ENCODE measurements at places on chromosomes 5 and 9.

GRCh38 chr5:106907979-106908378 lies 762.8 kb downstream of the EFNA5 start:
- DNase-seq, result no peak

- no peak for DNase-seq
Observed at GRCh38 chr5:76819851-76820525, 1.2 kb downstream of the F2RL1 start.

DNA sequence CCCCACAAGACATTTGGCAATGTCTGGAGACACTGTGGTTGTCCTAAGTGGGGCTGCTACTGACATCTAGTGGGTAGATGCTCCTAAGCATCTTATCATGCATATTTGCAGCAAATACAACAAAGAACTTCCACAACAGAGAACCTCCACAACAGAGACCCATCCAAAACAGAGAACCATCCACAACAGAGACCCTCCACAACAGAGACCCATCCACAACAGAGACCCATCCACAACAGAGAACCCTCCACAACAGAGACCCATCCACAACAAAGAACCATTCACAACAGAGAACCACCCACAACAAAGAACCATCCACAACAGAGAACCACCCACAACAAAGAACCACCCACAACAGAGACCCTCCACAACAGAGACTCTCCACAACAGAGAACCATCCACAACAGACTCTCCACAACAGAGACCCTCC lies 32.8 kb downstream of the ARPC5L start:
- DNase-seq, result peak; percentile 50

DNA sequence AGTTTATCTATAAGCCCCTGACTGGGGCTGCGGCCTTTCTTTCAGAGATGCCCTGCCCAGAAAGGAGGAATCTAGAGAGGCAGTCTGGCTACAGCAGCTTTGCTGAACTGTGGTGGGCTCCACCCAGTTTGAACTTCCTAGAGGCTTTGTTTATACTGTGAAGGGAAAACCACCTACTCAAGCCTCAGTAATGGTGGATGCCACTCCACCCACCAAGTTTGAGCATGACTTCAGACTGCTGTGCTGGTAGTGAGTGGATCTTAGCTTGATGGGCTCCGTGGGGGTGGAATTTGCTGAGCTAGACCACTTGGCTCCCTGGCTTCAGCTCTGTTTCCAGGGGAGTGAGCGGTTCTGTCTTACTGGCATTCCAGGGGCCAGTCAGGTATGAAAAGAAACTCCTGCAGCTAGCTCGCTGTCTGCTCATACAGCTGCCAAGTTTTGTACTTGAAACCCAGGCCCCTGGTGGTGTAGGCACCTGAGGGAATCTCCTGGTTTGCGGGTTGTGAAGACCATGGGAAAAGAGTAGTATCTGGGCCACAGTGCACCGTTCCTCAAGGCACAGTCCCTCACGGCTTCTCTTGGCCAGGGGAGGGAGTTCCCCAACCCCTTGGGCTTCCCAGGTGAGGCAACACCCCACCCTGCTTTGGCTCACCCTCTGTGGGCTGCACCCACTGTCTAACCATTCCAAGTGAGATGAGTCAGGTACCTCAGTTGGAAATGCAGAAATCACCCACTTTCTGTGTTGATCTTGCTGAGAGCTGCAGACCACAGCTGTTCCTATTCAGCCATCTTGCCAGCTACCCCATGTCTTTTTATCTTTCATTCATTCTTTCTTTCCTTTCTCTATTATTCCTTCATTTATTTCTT lies 211.8 kb upstream of the C9orf72 start:
- no peak for DNase-seq

GRCh38 chr9:78898234-78898633 lies 601.3 kb downstream of the PSAT1 start:
- no peak for DNase-seq

DNA sequence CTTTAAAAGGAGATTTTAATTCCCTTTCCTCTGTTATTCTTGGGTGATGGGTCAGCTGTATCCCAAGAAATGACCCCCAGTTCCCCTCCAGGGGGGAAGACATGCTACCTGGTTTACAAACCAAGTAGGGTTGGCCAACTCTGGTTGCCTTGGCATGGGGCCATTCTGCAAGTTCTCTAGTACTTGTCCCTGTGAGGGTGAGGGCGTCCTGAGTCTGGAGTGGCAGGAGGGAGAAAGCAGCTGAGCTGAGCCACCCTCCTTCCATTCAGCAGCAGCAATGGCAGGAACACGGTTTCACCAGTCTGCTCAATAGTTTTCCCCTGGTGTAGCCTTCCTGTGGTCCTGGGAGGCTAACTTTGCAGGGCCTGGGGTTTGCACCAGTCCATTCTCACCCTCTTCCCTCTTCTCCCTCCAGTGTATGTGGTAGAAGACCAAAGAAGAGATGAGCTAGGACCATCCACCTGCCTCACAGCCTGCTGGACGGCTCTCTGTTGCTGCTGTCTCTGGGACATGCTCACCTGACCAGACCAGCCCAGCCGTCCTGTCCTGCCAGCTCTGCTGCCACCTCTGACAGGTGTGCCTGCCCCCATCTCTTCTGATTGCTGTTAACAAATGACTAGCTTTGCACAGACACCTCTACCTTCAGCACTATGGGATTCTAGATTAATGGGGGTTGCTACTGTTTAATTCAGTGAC lies 59.9 kb downstream of the PFDN1 start:
- DNase-seq, result no peak

DNA sequence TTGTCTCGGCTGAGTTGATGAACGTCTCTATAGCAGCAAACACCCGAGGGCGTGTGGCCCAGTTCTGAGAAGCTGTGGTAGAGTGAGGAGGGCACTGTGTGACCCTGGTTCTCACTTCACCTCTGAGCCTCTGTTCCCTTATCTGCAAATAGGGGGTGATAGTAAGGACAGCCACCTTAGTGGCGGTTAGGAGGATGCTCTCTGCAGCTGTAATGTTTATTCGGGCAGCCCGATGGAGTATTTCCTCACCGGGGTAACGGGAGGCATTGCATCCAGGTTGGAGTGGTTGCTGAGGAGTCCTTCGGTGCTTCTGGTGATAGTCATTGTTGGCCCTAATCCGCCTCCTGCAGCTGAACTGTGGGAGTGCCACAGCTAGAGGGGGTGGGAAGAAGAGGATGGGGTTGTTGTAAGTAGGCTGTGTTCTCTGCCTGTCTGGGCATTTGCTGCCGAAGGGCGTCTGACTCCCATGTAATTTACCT lies 13.9 kb downstream of the PRRC2B start:
- DNase-seq, result peak; percentile 52

DNA sequence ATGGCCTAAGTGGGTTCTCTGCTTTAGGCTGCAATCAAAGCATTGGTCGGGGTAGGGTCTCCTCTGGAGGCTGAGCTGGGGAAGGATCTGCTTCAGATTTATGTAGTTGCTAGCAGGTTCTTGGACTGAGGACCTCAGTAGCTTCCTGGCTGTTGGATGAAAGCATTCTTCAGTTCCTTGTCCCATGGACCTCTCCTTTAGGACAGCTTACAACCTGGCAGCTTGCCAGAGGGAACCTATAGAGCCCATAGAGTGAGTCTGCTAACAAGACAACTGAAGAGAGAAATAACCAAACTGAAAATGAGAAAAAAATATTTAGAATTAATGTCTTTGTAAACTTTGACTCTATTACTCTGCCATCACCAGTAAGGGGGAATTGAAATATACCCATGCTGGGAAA lies 12.4 kb downstream of the MRPS30 start:
- no peak for DNase-seq

GRCh38 chr5:14452685-14453454 lies 128.7 kb upstream of the OTULINL start:
- DNase-seq, result peak; percentile 50

- DNase-seq, result peak; percentile 87
Observed at GRCh38 chr5:143229896-143230675, 173.4 kb downstream of the NR3C1 start.

DNA sequence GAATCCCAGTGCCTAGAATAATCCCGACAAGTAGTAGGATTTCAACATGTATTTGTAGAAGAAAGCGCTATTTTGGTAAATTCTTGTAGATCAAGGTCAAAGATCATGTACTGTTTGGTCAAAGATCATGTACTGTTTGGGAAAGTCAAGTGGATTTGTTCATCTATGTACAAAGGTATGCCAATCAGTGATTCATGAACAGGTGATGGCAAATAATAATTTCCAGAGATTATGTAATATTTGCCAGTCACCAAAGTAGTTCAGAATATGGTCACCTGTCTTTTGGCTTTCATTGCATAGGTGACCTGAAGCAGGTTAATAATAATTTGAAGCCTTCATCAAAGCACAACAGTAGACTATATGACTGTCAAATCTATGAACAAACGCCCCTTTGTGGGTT lies 398.2 kb downstream of the EFNA5 start:
- DNase-seq, result no peak

GRCh38 chr5:51556833-51557232 lies 173.6 kb downstream of the ISL1 start:
- no peak for DNase-seq

DNA sequence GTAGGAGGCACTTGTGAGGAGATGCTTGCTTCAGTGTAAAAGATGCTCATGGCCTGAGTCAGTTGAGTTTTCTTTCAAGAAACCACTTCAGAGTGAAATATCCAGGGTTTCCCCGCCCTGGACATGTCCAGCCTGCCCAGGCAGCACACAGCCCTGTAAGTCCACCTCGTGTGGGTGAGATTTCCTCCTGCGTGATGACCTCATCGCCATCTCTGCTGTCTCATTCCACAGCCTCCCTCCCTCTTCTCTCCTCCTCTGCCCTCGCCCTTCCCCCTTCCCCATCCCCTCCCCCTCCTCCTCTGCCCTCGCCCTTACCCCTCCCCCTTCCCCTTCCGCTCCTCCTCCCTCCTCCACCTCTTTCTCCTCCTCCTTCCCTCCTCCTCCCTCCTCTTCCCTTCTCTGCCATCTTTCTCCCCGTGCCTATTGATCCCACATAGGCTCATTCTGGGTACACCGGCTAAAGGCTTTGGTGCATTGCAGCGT lies 34.0 kb upstream of the NCS1 start:
- DNase-seq, result peak; percentile 94

GRCh38 chr5:1405121-1405520 lies 40.1 kb downstream of the SLC6A3 start:
- DNase-seq, result no peak

- no peak for DNase-seq
Observed at GRCh38 chr9:114467226-114467750, 38.0 kb downstream of the WHRN start.

DNA sequence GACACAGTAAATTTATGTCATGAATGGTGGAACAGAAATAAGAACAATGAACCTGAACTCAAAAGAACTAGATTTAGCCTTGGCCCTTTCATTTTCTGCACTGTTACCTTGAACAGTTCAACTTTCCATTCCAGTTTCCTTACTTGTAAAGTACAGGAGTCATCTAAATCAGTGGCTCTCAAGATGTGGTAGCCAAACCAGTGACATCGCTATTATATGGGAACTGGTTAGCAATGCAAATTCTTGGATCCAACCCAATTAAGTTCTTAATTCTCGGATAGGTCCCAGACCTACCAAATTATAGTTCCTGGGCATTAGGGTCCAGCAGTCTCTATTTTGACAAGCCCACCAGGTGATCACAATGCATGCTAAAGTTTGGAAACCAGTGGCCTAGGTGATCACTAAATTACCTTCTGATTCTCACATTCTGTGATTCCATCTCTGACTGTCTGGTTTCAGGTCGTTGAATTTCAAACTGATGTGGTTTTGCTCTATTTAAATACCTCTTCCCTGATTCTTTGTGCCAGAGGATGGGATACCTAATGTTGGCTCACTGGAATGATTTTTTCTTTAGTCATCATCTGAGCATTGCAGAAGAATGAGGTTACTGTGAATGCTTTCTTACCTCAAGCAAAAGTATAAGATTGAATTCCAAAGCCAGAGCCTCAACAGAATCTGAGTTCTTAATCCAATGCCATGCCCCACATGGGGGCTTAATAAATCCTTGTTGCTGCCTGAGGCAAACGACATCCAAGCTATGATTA lies 253.8 kb downstream of the ENC1 start:
- DNase-seq, result peak; percentile 69

- no peak for DNase-seq
Observed at GRCh38 chr5:136677217-136677616, 311.9 kb upstream of the TRPC7 start.

DNA sequence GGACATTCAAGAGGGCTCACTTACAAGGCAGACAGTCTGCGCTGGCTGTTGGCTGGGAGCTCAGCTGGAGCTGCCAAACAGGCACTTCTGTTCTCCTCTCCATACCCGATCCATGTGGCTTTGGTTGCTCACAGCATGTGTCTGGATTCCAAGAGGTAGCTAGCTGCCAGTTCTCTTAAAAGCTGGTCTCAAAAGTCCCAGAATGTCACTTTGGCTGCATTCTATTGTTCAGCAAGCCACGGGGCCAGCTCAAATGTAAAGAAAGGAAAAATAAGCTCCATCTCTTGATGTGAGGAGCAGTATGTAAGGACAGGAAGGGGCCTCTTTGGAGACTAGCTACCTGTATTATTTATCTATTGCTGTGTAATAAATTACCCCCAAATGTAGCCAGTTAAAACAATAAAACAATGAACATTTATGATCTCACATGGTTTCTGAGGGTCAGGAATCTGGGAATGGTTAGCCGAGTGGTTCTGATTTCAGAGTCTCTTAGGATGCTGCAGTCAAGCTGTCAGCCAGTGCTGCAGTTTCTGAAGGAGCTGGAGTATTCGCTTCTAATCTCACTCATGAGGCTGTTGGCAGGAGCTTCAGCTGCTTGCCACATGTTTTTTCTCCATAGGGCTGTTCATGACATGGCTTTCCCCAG lies 112.7 kb upstream of the CLINT1 start:
- DNase-seq, result peak; percentile 38

- DNase-seq, result no peak
Observed at GRCh38 chr5:6338135-6338534, 40.2 kb downstream of the MED10 start.

- no peak for DNase-seq
Observed at GRCh38 chr5:73388740-73389139, 59.8 kb downstream of the FOXD1 start.

Measured in AG10803 (cell line).